NK-92 treated with Interleukin-12 subunit alpha and Interleukin-12 subunit beta, amount 100 ng/mL, for 24 hours (cell line): ENCODE measurements at places on chromosomes 2 and 18.
A peak's percentile ranks its signal among the peaks of the same experiment; 100 is the strongest.

DNA sequence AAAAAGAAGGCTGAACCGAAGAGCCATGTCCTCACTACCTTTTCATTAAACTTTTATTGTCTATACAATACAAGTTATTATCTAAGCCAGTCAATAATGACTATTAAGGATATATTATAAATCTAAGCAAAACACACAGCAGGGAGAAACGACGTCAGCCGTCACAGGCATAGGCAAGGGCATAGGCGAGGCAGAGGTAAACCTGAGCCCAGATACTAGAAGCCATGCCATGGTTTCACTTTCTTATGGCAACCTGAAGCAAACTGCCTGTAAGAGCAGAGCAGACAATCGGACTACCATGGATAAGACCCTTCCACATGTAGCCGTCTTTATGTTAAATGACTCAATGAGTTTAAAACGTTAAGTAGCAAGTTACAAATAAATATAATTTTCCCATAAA lies 238.5 kb upstream of the ZNF521 start:
- no peak for DNase-seq

DNA sequence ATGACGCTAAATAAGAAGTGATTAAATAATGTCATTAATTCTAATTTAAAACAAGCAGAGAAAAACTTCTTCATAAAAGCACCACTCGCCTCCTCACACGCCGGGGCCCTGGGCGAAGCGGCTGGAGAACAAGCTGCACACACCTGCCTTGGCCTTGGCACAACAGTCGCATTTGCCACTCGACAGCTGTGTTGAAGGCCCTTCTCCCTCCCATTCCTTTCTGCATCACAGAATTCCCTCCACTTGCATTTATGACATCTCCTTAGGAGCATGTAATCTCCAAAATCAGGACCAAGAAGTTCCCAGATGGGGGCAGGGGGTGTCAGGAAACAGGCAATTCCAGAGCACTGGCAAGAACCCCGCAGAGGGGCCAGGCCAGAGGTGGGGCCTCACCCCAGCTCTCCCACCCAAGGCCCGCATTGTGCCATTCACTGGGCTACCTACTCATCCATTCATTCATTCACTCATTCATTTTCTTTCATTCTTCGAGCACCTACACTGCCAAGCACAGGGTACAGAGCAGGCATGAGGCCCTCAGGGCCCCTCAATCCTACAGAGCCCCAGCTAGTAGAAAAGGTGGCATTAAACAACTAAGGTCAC lies 6.4 kb downstream of the HDAC4 start:
- no peak for DNase-seq

- no peak for DNase-seq
Measured at GRCh38 chr18:8811115-8811514, 105.8 kb downstream of the MTCL1 start.

DNA sequence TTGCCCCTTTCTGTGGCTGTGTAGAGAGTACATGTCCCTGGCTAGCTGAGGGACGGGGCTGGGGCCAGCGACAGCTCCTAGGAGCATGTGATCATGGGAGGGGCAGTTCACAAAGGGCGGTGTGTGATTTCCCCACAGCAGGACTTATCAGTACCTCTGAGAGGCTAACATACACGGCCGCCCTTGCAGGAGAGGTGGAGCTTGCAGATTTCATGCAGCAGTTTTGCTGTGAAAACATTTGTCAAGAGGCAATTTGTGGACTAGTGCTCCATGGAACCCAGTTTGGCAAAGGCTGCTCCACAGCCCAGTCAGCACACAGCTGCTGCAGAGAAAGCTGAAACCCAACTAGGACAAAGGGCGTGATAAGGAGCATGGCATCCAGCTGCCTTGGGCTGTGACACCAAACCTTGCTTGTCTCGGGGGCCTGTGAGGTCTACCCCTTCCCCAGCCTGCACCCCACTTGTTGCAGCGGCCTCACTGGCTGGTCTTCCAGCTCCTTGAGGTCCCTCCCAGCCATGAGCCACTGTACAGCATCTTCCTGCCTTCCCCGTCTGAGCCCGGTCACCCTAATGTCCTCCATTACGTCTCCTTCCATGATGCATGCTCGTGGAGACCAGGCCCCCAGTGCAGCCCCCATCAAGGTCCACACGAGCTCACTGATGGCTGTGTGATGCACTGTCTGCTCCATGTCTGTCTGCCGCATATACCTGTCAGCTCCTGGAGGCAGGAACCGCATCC lies 121.4 kb upstream of the HDAC4 start:
- no peak for DNase-seq

DNA sequence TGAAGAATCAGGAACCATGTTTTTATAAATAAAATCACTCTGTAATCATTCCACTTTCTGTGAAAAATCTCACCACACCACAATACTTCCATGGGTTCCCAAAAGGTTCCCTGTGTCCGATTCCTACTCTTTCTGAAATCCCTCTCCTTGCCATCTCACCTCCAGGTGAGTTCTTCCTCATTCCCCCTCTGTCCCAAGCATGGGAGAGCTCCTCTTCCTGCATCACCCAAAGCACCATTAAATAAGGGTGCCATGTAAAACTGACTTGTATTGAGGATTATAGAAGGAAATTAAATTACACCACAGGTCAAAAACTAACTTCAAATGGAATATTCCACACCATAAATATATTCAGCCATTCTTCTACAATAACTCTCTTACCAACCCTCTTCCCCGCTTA lies 55.8 kb upstream of the ETAA1 start:
- DNase-seq: no peak

DNA sequence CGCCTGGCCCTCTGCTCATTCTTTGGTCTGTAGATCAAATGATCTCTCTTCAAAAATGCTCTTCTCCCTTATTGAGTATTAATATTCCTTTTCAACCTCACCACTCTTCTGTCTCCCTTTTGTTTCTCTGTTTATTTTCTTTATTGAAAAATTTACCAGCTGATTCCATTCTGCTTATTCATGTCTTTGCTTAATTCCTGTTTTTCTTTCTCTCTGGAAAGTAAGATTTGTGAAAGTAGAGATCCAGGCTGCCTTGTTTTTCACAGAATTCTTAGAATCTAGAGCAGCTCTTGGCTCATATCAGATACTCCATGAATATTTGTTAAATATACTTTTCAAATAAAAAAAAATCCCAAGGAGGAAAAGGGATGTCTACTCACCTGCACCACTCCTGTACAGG lies 157.0 kb downstream of the DOCK10 start:
- no peak for DNase-seq

DNA sequence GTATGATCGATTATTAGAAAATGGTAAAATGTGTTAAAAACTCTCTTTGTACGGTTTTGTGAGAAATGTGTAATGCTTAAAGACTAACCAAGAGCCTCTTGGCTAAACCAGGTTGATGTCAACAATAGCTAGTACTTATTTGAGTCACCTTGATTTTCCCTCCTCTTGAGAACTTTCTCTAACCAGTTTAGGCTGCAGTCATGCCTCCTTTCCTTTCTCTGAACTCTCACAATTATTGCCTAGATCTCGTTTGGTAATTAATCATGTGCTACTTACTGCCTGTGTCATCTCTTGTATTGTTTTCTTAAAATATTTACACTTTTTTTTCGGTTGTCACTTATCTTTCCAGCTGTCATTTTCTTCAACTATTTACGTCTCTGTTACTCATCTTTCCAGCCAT lies 1.1 kb upstream of the EPC2 start:
- no peak for DNase-seq

- no peak for DNase-seq
Measured at GRCh38 chr18:26943906-26944305, 78.4 kb upstream of the AQP4 start.

GRCh38 chr2:24832073-24832461 lies 38.8 kb downstream of the CENPO start:
- DNase-seq: no peak

GRCh38 chr2:27958711-27959378 lies 68.3 kb downstream of the BABAM2 start:
- no peak for DNase-seq

DNA sequence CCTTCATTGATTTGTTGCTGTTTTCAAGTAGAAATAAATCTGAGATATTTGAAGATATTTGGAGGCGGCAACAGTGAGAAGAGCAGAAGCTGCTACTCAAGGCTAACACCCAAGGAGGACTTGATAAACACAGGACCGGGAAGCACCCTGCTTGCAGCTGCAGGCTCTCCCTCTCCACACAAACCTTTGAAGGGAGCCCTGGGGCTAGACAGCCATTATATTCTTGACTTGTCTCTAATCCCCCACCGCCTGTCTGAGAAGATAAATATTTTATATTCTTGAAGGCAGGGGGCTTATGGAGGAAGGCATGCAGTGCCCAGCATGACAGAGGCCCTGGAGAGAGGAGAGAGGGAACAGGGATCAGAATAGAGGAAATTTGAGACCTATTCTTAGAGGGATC lies 50.9 kb upstream of the SMAD2 start:
- no peak for DNase-seq

- no peak for DNase-seq
Measured at GRCh38 chr2:215423234-215423633, 12.6 kb downstream of the FN1 start.

GRCh38 chr2:96191937-96192670 lies 16.5 kb downstream of the STARD7 start:
- no peak for DNase-seq

DNA sequence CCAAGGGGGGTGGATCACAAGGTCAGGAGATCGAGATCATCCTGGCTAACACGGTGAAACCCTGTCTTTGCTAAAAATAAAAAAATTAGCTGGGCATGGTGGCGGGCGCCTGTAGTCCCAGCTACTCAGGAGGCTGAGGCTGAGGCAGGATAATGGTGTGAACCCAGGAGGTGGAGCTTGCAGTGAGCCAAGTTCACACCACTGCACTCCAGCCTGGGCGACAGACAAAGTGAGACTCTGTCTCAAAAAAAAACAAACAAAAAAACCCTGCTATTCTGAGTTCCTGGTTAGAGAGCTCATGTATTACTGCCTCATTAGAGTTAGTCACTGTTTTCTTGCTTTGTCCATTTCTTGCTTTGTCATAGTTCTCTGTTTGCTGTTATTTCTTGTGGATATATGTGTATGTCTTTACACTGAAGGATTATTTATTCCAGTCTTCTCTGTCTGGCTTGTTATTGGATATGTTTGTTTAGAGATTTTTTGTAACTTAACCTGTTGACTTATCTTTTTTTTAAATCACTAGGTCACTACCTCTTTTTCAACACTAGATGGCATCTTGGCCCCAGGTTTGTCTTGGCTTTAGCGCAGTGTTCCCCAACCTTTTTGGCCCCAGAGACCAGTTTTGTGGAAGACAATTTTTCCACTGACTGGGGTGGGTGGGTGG lies 17.0 kb downstream of the TTLL4 start:
- no peak for DNase-seq

- no peak for DNase-seq
Measured at GRCh38 chr2:166234112-166234846, 106.5 kb upstream of the SCN1A start.

DNA sequence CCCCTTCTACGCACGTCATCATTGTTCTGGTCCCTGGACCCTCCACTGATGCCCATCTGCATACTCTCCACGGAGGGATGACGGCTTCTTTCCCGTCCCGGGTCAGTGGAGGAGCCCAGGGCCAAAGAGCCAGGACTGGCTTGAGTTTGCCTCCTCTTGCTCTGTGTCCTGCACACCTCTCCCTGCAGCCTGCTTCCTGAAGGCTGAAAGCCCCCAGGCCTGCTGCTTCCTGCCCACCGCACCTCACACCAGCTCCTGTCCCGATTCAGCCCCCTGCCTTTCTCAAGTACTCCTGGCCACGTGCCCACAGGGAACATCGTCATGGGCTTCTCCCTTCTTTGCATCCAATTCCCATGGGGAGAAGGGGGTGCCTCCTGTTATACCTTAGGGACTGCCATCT lies 7.1 kb downstream of the ADCY3 start:
- no peak for DNase-seq

DNA sequence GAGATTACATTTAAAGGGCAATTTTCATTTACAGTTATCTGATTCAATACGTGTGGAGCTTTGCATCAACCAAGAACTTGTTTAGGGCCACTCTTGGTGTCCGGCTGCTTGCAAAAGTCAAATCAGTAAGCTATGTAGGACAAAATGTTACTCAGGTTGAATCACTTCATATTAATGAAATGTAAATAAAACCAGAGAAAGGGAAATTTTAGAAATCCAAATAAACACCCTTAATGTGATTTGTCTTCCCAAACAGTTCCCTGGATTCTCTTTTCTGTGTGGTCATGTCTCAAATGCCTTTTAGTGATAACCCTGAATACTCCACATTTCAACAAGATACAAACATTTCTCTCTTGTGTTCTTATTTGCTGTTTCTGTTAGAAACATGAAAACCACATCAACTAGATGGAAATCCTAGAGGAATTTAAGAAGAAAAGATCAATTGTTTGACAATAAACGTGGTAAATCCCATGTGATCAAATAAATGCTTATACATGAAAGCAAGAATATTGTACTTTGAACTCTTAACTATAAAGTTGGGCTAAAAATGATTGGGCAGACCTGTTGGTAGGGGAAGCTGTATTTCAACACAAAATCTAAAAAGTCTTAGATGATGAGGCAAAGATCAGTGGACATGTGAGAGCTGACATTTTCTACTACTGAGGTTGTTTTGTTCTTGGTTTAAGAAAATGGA lies 101.3 kb downstream of the CDC42EP3 start:
- no peak for DNase-seq

- no peak for DNase-seq
Measured at GRCh38 chr2:156394033-156394741, 42.0 kb upstream of the GPD2 start.

DNA sequence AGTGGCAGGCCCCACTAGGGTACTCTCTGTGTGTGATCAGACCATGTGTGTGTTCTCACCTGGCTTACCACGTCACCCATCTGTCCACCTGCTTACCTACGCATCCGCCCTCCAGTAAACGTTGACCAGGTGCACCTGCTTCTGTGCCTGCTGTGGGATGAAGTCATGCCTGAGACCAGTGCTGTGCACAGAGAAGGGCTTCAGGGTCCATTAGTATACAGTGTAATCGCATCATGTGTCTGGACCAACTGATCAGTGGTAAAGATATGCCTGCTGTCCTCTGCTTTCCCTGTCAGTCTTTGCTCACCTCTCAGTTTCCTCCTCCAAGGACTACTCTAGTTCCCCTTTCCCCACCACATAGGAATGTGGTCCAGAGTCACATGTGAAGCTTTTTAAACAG lies 109.3 kb downstream of the FHOD3 start:
- no peak for DNase-seq

DNA sequence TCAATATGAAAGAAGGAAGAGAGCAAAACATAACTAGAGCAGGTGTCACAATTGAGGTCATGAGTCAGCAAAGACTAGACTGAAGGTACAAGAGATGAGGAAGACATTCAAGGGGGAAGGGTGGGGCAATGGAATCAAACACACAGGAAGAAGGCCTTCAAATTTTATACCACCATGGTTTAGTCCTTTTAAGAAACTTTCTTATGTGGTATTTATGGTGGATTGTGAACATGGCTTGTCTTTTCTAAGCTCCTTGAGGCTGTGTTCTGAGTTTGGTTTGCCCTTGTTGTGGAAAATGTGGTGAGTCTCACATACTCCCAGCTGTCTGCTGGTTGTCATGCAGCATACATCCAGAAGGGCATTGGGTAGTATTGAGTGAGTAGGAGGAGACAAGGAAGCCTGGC lies 62.1 kb downstream of the NABP1 start:
- DNase-seq: peak; percentile 25

GRCh38 chr2:234111523-234111922 lies 61.0 kb downstream of the SPP2 start:
- DNase-seq: no peak
